ENCODE measurements at places on chromosomes 4 and X. TPM values are rescaled to one million over a fixed set of nuclear protein-coding genes. Genes with fewer than 3 reads are reported as not detected.

DNA sequence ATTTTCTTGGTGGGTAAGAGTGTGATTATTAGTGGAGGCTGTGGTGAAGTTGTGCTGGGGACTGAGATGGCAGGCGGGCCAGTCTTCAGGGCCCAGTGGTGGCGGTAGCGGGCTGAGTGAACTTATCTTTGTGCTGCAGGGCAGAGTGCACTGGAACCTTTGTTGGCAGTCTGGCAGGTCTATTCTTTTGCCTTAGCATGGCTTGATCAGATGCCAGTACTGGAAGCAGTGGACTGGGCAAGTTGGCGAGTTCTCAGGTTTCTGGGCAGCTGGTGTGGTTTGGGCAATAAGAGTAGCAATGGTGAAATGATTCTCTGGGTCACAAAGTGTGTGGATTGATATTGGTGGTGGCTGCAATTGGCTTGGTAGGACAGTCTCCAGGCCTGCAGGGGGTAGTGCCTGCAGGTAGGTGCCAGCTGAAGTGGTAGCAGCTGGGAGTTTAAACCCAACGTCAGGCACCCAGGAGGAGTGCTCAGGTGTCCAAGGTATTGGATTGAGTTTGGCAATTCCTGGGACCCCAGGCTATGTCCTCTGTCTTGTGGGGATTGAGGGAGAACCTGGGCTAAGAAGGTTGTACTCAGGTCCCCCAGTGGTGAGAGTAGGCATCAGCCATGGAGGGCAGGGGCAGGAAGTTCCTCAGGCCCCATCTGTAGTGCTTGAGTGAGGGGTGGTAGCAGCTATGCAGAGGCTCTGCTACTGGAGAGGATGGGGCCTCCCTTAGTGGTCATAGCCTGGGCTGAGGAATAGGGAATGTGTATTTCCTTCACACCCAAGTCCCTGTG lies 34.9 kb upstream of the SLC25A14 start:
- no peak overlapping the region for H3K4me3 ChIP-seq
- no peaks in the 10 kb centered on the region for H3K4me1 ChIP-seq
- H3K36me3 ChIP-seq: no peaks in the 10 kb centered on the region
- no peak overlapping the region for H3K27ac ChIP-seq

GRCh38 chr4:83234902-83235644 lies 49.5 kb downstream of the COQ2 start:
- DNase-seq: no peak
- no peaks in the 10 kb centered on the region for H3K36me3 ChIP-seq
- no peaks in the 10 kb centered on the region for H3K4me1 ChIP-seq
- no peak overlapping the region for H3K27ac ChIP-seq
- H3K27me3 ChIP-seq: no peaks in the 10 kb centered on the region

The SUPT20HL2 gene
- total RNA-seq: not detected

DNA sequence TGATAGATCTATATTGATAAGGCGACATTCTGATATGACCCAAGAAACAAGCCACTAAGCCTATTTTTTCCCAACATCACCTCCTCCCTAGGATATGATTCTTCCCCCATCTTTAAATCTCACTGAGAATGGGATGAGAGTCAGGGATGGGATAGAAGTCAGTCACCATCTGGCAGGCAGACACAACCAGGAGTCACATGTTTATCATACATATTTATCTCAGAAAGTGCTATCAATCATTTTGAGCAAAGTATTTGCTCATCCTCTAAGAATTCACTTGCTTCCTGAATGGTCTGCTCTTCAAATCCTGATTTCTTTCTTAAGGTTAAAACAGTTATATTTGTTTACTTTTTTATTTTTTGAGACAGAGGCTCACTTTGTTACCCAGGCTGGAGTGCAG lies 20.3 kb downstream of the DNAAF6 start:
- H3K4me3 ChIP-seq: no peak overlapping the region
- no peaks in the 10 kb centered on the region for H3K36me3 ChIP-seq
- H3K27me3 ChIP-seq: no peaks in the 10 kb centered on the region
- no peak for DNase-seq
- H3K4me1 ChIP-seq: no peaks in the 10 kb centered on the region

- no peaks in the 10 kb centered on the region for H3K4me1 ChIP-seq
- H3K27ac ChIP-seq: no peak overlapping the region
- H3K36me3 ChIP-seq: no peaks in the 10 kb centered on the region
- no peak for DNase-seq
- H3K27me3 ChIP-seq: no peaks in the 10 kb centered on the region
Observed at GRCh38 chr4:23819041-23819511, 70.8 kb downstream of the PPARGC1A start.

The ARHGEF38 gene
- total RNA-seq: 14.4 TPM

The CRLF2 gene
- not detected for total RNA-seq

DNA sequence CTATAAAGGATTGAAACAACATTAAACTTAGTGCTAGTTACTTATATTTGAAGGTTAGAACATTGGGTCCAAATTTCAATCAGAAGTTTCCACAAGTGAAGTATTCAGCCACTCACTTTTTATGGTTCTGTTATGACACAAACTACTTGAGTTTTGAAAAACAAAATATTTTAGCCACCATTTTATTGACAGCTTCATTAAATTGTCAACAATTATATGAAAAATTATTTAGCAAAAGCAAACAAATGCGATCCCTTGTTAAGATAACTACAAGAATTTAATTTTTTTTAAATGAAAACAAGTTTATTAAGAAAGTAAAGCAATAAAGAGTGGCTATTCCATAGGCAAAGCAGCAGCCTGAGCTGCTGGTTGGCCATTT lies 3.1 kb downstream of the CXCL2 start:
- DNase-seq: no peak
- no peaks in the 10 kb centered on the region for H3K27me3 ChIP-seq
- no peaks in the 10 kb centered on the region for H3K36me3 ChIP-seq
- no peak overlapping the region for H3K4me3 ChIP-seq
- peaks cover 3% of the 10 kb centered on the region for H3K4me1 ChIP-seq

DNA sequence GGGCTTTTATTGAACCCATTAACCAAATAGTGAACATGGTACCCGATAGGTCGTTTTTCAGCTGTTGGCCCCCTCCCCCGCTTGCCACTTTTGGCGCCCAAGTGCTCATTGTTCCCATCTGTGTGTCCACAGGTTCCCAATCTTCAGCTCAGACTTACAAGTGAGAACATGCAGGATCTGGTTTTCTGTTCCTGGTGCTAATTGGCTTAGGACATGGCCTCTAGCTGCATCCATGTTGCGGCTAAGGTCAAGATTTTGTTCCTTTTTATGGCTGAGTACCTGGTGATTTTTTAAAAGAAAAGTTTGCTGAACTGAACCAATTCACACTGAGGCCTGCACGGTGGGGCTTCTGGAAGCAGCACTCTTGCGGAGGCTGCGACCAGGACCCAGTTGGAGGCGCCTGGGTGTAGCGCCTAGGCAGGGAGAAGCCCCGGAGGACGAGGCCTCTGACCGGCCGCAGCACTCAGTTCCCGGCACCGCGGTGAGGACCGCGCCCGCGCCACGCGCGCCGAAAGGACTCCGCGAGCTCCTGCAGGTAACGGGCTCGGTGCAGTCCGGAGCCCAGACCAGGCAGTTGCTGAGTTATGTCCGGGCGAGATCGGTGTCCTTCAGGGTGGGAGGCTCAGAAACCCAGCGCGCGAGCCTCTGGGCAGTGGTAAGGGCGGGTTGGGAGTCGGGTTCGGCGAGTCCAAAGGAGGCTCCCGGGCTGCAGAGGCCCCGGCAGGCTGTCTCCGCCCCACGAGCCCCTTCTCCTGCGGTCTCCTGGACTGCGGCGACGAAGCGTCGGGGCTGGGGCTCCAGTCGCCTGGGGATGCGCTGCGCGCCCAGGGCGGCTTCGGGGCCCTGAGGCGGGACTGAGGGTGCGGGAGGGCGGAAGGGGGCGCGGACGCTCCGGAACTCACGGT lies 15.8 kb upstream of the SLC25A4 start:
- peak overlapping the region; percentile 53 for H3K4me3 ChIP-seq
- peaks cover 3% of the 10 kb centered on the region for H3K4me1 ChIP-seq
- H3K36me3 ChIP-seq: no peaks in the 10 kb centered on the region
- no peak overlapping the region for H3K27ac ChIP-seq

- no peaks in the 10 kb centered on the region for H3K36me3 ChIP-seq
- no peaks in the 10 kb centered on the region for H3K27me3 ChIP-seq
- peak overlapping the region; percentile 79 for H3K4me3 ChIP-seq
Observed at GRCh38 chrX:40646489-40647306, 663 bp downstream of the CXorf38 start.

GRCh38 chr4:184649971-184650855 lies 675 bp downstream of the PRIMPOL start:
- H3K4me3 ChIP-seq: peak overlapping the region; percentile 67
- H3K27me3 ChIP-seq: no peaks in the 10 kb centered on the region
- no peak for DNase-seq
- peaks cover 7% of the 10 kb centered on the region for H3K4me1 ChIP-seq
- H3K27ac ChIP-seq: peak overlapping the region; percentile 89

DNA sequence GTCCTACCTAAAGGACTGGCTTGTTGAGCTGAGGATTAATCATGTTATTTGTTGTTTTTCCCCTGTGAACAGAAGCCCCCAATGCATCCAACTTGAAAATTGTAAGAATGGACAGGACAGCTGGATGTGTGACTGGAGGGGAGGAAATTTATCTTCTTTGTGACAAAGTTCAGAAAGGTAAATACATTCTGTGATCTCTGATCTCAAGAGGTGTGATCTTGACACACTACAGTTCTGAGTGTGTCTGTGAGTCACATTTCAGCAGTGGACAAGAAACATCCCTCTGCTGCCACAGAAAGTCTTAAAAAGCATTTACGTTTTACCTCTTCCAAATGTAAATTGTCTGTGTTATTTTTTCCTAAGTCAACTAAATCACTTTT lies 79.3 kb downstream of the NFKB1 start:
- peaks cover 4% of the 10 kb centered on the region for H3K36me3 ChIP-seq
- no peak for DNase-seq
- H3K27me3 ChIP-seq: no peaks in the 10 kb centered on the region

The NLGN3 gene
- 0.82 TPM for total RNA-seq

GRCh38 chrX:141879616-141880015 lies 24.1 kb upstream of the MAGEC1 start:
- H3K4me1 ChIP-seq: no peaks in the 10 kb centered on the region
- DNase-seq: no peak
- H3K36me3 ChIP-seq: no peaks in the 10 kb centered on the region
- no peak overlapping the region for H3K4me3 ChIP-seq
- no peaks in the 10 kb centered on the region for H3K27me3 ChIP-seq
- no peak overlapping the region for H3K27ac ChIP-seq

GRCh38 chr4:46839128-46839527 lies 69.9 kb downstream of the COX7B2 start:
- no peaks in the 10 kb centered on the region for H3K27me3 ChIP-seq
- H3K4me3 ChIP-seq: no peak overlapping the region
- no peaks in the 10 kb centered on the region for H3K4me1 ChIP-seq
- H3K27ac ChIP-seq: no peak overlapping the region
- DNase-seq: no peak

All from colonic mucosa (tissue), 4 donors.